ENCODE measurements at places on chromosomes 4 and X. TPM values are rescaled to one million over a fixed set of nuclear protein-coding genes. Genes with fewer than 3 reads are reported as not detected.

Gene CCKAR
- total RNA-seq = not detected

Gene SHROOM3
- 4.7 TPM for total RNA-seq

Gene EMCN
- total RNA-seq = 2.5 TPM

Gene DKK2
- 0.33 TPM for total RNA-seq

Gene RAB41
- not detected for total RNA-seq

Gene PCDH10
- 0.09 TPM for total RNA-seq

Gene PIR
- 9.0 TPM for total RNA-seq

Gene F8A2
- not detected for total RNA-seq

Gene RAB39B
- total RNA-seq = 0.17 TPM

Gene DCAF12L1
- 2.7 TPM for total RNA-seq

Gene CT45A7
- total RNA-seq = not detected

Gene OPRPN
- total RNA-seq = not detected

Gene SPANXA1
- not detected for total RNA-seq

Gene ATRX
- total RNA-seq = 34.6 TPM

Gene RTL5
- 1.1 TPM for total RNA-seq

Gene PWWP3B
- total RNA-seq = 2.2 TPM

Gene PDE5A
- 3.8 TPM for total RNA-seq

Gene LRCH2
- 0.42 TPM for total RNA-seq

Gene PRICKLE3
- 6.5 TPM for total RNA-seq

Gene MAP7D2
- 0.17 TPM for total RNA-seq

Gene CFAP97
- 23.7 TPM for total RNA-seq

Gene NPY5R
- total RNA-seq = 0.50 TPM

Gene CSAG2
- 0.14 TPM for total RNA-seq

Gene PLXNA3
- 1.1 TPM for total RNA-seq

Gene SMR3B
- total RNA-seq = not detected

Gene RS1
- total RNA-seq = not detected

Gene GPR78
- total RNA-seq = not detected

Gene ARHGAP4
- total RNA-seq = 12.5 TPM

Gene XAGE2
- not detected for total RNA-seq

Gene BEND2
- not detected for total RNA-seq

Gene PTCHD1
- under 0.01 TPM for total RNA-seq

Gene IL2RG
- 2.2 TPM for total RNA-seq

Gene KLHL4
- total RNA-seq = 0.70 TPM

Gene SAGE1
- total RNA-seq = not detected

Gene MAB21L2
- 0.47 TPM for total RNA-seq

Gene ZGRF1
- 12.7 TPM for total RNA-seq

Gene HMX1
- not detected for total RNA-seq

Gene SH2D1A
- 0.75 TPM for total RNA-seq

Gene NDST3
- 2.8 TPM for total RNA-seq

Gene RAI2
- total RNA-seq = 0.14 TPM

Gene FAM149A
- 27.1 TPM for total RNA-seq

Gene BMP15
- not detected for total RNA-seq

Gene RBMX2
- total RNA-seq = 5.5 TPM

Gene EREG
- total RNA-seq = 0.51 TPM

Gene FRMPD3
- total RNA-seq = not detected

Gene FGFR3
- 40.0 TPM for total RNA-seq

Gene POU4F2
- not detected for total RNA-seq

Gene DRD5
- not detected for total RNA-seq
